ENCODE measurements at places on chromosomes 7 and 10.

DNA sequence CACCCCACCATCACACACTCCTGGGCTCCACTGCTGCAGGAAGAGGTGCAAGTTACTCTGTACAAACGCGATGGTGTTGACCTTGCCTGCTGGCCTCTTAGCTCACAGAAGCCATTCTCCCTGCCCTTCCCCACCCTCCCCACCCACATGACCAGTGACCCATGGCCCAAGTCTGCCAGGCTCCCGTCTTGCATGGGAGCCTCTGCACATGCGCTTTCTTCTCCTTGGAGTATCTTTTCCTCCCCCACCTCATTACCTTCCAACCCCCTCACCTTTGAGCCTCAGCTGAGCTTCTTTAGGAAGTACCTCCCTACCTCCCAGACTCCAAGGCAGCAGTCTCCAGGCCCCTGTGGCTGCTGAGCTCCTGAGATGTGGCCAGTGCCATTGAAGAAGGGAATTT, 337.7 kb upstream of the ZNF32 start:
- DNase-seq = no peak

- no peak for DNase-seq
Observed at GRCh38 chr10:86392723-86393094, 26.1 kb upstream of the GRID1 start.

GRCh38 chr7:12028508-12028907, 182.6 kb upstream of the TMEM106B start:
- no peak for DNase-seq

DNA sequence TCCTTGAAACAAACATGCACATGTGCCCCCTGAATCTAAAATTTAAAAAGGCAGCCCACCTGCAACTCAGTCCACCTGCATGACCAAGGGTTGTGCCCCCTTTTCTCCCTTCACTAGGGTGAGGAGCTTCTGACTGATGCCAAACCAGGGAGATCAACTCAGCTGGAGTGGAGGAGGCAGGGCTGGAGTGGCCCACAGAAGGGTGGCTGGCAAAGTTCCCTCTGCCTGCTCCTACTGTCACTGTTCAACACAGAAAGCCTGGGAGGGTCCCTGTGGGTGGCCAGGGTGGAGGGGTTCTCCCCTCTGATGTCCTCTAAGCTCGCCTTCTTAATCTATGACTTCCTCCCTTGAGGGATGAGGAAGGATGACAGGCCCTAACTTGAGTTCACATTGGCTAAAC, 55.7 kb upstream of the ANTXRL start:
- no peak for DNase-seq

GRCh38 chr7:30322271-30323005, 38.0 kb downstream of the ZNRF2 start:
- DNase-seq = no peak

DNA sequence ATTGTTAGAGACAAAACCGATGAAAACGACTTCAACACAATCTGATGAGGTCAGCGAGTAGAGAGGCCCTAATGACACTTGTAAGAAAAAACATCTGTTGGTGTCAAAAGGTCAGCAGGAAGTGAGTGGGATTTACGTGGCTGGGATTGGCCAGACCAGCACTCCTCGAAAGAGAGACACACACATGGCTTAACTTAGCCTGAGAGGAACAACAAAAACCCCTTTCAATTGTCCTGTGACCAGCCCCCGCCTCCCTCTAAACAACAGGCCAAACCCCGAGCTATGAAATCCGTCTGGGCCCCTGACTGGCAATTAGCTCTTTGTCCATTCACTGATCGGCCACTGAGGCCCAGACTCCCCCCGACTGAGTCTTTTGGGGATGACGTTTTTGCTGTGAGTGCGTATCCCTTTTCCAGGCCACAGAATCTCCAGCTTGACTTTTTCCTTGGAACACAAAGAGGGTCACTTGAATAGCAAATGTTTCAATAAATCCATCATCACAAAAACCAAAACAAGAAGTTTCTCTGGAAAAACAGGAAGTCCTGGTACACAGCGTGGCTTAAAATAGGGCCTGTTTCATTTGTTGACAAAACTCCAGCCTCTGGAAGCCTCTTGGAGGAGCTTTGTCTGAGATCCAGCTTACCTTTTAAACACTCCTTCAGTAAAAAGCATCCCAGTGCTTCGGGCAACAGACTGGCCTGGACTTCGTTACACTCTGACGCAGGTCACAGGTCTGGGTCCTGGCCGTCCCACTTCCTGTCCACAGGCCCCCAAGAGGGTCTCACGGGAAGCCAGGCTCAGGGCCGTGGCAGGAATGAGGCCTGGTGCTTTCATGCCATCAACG, 103.0 kb downstream of the CTBP2 start:
- peak; percentile 71 for DNase-seq

DNA sequence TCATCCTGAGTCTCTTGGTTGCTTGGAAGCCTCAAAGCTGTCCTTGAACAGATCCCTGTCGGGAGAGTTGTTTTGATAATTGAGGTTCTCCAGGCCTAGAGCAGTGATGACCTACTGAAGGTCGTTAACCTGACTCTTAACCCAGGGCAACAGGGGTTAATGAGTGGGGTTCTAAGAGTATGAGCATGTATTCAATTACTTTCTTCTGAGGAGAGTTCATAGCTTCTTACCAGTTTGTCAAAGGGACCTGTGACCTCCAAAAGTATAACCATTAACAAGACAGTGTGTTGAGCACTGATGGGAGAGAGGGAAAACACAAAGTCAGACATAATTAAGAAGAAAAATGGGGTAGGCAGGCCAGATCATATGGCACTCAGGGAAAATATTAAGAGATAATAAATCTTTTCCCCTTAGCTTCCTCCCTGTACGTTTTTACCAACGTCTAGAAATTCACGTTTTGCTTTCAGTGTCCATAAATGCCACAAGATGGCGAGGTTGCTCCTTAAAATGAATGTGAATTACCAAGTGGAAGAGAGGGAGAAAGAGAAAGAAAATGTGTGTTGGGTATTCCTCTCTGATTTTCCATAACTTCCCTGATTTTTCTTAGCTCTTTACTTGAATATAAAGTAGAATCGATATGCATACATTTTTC, 97.6 kb downstream of the SUGCT start:
- DNase-seq = no peak

DNA sequence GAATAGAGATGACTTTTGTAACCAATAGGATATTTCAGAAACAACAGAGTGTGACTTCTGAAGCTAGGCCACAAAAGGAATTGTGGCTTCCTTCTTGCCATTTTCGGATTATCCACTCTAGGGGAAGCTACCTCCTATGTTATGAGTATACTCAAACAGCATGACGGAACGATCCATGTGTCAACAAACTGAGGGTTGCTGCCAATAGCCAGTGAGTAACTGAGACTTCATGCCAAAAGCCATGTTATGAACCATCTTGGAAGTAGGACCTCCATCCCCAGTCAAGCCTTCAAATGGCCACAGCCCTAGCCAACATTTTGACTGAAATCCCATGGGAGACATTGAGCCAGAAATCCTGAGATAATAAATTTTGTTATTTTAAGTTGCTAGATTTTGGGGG, 69.0 kb upstream of the IL6 start:
- no peak for DNase-seq

- DNase-seq = no peak
Observed at GRCh38 chr10:1119027-1119426, 62.8 kb downstream of the WDR37 start.

DNA sequence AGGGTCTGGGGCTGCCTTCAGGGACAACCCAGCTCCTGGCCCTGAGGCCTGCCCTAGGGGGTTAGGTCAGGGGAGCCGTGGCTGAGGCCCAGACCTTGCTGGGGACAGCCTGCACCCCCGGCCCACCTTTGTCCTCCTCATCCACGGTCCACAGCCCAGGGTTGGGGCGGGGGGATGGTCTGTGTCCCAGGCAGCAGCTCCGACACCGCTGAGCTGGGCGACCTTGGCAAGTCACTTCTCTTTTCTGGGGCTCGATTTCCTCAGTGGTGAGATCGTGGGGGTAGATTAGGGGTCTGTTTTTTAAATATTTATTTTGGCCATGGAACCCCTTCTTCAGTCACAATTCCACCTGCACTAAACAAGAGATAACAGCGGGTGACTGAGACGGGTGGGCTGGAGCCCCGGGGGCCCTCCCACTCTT, 30.9 kb downstream of the DNAJB12 start:
- DNase-seq = no peak

GRCh38 chr10:117004227-117005025, 561 bp downstream of the SHTN1 start:
- peak; percentile 41 for DNase-seq

- DNase-seq = peak; percentile 16
Observed at GRCh38 chr10:58299580-58299979, 30.6 kb downstream of the CISD1 start.

DNA sequence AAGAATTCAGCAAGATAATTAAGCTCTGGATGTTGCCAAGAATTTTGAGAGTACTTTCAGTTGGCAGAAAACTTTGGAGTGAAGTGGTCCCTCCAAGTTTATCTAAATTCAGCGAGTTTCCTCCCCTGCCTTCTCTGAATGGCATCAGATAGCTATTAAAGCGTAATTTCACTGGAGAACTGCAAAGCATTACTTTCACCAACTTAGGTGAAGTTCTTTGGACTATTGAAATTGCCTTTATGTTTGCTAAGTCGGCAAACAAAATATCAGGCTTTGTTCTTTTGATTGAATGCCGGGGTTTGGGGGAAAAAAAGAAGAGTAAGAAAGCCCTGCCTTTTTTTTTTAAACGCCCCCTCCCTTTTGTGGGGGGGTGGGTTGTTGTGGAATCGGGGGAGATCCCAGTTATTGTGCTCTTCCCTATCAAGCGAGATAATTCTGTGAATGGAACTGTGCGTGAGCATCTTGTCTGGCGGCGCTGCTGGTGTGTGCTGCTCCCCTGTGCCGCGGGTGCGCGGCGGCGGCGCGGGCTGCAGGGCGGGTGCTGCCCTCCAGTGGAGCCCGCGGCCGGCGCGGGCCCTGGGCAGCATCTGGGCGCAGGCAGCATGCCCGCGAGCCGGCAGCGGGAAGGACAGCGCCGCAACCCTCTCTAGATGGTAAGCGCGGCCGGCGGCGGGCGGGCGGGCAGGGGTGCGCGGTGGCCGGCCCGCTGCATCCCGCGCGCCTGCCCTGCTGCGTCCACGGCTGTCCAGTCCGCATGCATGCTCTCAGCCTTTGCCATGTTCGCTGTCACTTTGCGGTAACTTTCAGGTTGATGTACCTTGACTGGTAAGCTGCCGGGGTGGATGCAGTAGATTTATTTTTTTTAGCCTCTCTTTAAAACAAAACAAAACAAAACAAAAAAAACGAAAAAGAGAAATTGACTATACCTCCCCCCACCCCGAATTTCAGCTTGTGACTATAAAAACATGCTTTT, 176.5 kb downstream of the TCF7L2 start:
- DNase-seq = peak; percentile 81

GRCh38 chr10:13632884-13633440, 46.2 kb downstream of the PRPF18 start:
- no peak for DNase-seq

- no peak for DNase-seq
Observed at GRCh38 chr10:80465451-80465835, 11.3 kb downstream of the TSPAN14 start.

GRCh38 chr7:115269486-115269885, 347.6 kb downstream of the MDFIC start:
- no peak for DNase-seq

DNA sequence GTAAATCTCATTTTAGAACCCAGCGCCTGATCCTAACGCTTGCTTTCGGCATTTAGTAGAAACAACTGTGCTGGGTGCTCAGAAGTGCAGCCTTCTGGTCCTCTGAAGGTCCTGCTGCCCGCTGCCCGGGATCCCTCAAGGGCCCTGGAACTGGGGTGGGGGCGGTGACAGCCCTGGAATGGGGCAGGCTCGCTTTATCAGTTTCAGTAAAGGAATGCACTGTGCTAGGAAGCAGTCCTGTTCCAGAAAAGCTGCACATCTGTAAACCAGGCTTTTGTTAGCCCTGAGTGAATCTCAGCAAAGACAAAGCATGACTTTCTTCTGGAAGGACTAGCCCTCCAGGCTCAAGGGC, 254.6 kb downstream of the TNS3 start:
- DNase-seq = no peak

DNA sequence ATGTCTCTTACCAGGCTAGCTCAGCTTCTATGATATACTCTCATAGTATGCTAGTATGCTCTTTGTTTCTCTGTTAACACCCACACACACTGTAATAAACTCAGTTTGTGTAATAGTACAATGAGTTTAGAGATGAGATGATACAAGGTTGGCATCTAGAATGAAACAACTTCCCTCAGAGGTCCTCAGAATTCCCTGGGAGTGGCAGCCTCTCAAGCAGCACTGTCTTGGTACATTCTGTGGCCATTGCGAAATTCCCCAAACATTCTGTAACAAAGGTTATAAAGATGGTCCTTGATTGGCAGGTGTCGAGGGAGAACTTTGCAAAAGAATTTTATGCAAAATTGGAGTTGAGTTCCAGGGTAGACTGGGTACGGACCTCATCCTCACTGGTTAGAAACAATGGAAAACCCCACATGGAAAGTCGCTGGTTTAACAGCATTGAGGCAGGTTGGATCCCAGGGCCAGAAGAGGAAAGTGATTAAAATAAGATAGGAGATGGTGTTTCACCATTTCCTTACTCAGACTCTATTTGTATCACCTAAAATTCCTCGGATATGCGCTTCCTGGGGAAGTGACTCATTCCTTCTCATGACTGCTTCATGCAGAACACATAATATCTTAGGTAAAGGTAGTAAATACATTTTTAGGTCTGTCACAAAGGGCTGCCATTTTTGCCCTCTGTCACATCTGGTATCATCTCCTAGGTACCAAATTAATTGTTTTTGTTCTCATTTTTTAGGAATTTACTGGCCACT, 657.8 kb downstream of the SORCS1 start:
- DNase-seq = no peak

DNA sequence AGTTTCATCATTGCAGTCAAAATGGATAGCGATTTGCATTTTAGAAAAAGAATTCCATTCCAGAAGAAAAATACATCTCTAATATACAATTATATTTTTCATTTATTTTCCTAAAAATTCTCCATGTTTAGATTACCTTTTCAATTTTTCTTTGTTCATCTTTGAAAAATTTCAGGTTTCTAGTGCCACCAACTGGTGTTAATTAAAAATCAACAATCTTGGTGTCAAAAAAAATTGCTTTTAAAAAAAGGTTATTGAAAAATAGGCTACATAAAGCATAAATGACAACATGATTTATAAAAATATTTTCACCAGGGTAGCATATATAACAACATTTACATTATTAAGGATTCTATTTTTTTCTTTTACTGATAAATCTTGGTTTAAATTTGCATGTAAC, 53.0 kb downstream of the CCDC186 start:
- DNase-seq = no peak

DNA sequence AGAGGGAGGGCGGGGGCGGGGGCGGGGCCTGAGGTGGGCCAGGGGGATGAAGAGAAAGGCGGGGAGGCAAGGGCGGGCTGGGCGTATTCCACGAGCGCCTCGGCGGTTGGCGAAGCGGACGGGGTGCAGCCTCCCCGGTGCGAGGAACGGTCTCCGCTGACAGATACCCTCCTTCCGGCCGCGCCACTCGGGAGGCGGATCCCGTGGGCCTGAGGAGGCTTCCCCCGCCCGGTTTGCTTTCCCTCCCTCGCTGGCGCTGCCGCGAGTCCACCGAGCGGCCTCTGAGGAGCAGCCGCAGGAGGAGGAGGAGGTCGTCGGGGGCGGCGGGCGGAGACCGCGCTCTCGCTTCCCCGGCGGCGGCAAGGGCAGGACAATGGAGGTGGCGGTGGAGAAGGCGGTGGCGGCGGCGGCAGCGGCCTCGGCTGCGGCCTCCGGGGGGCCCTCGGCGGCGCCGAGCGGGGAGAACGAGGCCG, at the start of gene TRIM24:
Gene TRIM24 (plus strand): TSS at position 84 of the 473 bp plus-strand sequence. CDS start 290 bp downstream, at position 374.
- peak; percentile 97 for DNase-seq

GRCh38 chr10:25952857-25953256, 18.8 kb downstream of the MYO3A start:
- DNase-seq = no peak
